A549 treated with RU486 at 1 μM for 4 hours (cell line): ENCODE measurements at places on chromosomes 16 and 17. TPM values are rescaled to one million over a fixed set of nuclear protein-coding genes. Genes with fewer than 3 reads are reported as not detected.

Gene CACNG1
- total RNA-seq = 0.10 to 0.21 TPM (median 0.13 TPM) in 4 of 5 replicates, not detected in the other

Gene MYL4
- total RNA-seq = 0.17 TPM in 1 of 5 replicates, not detected in the others

Gene CDRT15L2
- not detected in 5 replicates for total RNA-seq

Gene SEPTIN1
- 1.2 to 3.0 TPM (median 2.3 TPM) in 5 replicates for total RNA-seq
